ENCODE measurements at places on chromosomes 12 and 14.

- DNase-seq = no peak
Observed at GRCh38 chr14:68733086-68733914, 59.6 kb downstream of the ZFP36L1 start.

DNA sequence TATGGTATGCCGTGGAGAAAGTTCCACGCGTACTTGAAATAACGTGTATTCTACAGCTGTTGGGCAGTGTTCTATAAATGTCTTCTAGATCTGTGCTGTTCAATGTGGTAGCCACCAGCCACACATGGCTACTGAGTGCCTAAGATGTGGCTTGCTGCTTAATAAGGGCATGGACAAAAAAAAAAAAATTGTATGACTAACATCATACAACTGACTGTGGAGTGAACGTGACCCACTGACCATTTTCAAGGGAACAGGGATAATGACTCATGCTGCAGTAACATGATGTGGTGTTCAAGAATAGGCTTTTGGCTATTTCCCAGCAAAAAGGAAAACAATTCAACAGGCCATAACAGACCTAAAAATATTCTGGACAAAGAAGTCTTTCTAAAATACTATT, 13.0 kb downstream of the ATG14 start:
- no peak for DNase-seq

DNA sequence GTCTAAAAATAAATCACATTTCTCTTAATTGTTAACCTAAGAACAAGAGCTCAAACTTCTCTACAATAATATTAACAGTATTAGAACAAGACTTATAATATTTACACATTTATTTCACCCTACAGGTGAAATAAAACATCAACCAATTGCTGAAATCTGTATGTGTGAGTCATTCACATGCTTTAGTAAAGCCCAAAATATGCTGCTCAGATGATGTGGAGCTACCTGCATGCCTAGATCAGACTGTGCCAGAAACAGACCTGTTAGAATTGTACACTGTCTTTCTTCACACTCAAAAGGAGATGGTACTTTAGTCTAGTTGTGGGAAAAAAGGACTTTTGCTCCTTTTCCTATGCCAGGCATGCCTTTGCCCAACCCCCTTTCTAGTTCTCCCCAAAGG, 54.7 kb downstream of the RPS6KA5 start:
- no peak for DNase-seq

GRCh38 chr12:40646456-40646855, 45.8 kb upstream of the CNTN1 start:
- no peak for DNase-seq

DNA sequence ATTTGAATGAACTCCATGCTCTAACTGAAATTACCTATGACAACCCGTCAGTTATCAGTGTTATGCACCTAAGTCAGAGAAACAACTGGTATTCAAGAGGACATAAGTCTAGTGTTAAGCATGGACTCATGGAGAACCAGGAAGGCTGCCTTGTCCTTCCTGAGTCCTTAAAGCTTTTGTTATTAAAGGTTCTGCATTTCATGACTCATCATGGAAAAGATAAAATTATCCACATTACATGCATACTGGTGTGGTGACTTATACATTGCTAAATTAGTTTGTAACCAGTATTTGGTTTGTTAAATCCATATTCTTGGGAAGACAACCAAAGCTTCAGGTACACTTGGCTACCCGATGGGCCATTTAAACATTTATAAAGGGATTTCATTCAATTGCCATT, 6.5 kb upstream of the OR4E1 start:
- DNase-seq = no peak

DNA sequence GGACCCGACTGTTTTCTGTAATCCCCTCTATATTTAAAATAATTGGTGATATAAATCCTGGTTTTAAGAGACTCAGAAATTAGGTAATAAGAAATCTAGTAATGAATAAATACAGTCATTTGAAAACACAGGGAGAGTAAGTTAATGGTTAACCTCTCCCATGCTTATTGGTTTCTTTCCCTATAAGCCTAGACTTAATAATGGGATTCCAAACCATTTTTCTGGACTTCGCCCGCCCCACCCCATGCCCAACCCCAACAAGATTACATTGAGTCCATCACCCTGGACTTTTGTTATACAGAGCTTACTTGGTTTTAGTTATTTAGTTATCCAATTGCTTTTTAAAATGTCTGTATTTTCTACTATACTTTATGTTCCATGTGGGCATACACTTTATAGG, 98.7 kb downstream of the WIF1 start:
- DNase-seq = no peak

DNA sequence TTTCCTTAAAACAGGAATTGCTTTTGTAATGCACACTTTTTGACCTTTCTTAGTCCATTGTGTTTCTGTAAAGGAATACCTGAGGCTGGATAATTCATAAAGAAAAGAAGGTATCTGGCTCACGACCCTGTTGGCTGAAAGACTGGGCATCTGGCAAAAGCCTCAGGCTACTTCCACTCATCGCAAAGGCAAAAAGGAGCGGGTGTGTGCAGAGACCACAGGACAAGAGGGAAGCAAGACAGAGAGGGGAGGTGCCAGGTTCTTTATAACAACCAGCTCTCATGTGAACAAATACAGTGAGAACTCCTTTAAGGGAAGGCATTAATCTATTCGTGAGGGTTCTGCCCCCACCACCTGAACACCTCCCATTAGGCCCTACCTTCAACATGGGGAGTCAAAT, 182.1 kb downstream of the C12orf50 start:
- DNase-seq = peak; percentile 77

DNA sequence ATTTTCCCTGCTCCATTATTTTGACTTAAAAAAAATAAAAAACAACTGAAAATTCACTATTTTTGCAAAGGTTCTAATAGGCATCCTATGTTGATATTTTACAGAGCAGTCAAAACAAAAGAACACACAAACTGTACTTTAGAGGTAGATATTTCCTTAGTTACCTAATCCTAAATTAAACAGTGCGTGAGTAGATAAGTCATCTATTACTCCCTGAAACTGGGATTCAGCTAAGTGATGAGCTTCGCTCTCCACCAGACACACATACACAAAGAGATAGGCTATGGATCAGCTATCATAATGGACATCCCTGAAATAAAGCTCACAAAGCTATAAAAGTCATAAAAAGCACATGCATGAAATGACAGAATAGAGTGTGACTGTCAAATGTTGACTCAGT, 398.7 kb downstream of the SOX5 start:
- peak; percentile 76 for DNase-seq

DNA sequence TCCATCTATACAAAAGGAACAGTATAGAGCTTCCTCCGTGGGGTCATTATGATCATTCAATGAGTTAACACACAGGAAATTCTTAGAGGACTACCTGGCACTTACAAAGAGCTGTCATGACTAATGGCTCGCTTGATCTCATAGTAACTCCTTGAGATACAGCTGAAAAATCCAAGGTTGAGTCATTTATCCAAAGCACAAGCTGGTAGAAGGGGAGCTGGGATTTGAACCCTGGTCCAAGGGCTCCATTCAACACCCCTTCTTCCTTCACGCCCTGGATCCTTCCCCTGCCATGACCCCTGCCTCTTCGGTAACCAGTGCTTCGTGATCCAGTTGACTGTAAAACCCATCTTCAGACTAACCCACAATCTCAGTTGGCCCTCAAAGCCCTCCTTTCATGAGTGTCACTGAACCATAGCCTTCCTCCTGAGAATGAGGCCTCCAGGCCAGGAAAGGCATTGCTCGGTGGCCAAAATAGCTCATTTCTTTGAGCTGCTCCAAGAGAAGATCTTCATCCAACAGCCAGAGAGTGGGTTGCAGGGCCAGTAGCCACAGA, 7.8 kb downstream of the ZFP36L1 start:
- no peak for DNase-seq

DNA sequence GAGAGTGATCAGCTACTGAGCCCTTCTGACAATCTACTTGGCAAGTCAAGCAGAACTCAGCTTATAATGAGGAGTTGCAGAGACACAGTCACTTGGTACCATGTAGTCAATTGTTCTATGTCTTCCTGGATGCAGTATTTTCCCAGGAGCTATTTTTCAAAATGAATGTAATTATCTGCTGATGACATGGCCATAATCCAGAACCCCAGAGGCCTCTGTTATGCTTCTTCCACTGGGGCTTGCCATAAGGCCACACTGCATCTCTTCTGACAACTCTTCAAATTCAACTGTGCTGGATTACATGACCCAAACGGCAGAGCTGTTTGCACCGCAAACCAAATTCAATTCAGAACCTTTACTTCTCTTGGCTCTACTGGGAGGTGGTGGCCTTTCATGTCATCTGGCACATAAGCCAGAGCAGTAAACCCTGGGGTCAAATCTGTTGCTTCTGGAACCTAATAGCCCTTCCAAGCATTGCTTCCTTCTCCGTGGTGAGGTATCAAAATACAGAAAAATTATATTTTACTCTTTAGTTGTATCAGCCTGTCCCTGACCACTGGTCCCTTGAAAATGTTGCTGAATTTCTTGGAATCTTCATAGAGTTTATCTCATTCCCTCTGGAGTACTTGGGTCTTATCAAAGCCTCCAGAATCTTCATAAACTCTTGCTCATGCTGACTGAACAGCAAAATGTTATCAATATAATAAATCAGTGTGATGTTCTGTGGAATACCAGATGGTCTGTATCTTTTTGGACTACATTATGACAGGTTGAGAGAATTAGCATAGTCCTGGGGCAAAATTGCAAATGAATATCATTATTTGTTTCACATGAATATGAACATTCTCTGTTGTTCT, 79.4 kb upstream of the DCN start:
- DNase-seq = no peak

GRCh38 chr14:29799464-29800095, 128.1 kb downstream of the PRKD1 start:
- DNase-seq = peak; percentile 48

GRCh38 chr14:58830121-58830520, 192.4 kb downstream of the DACT1 start:
- DNase-seq = no peak

GRCh38 chr14:21105095-21105494, 4.2 kb downstream of the TMEM253 start:
- no peak for DNase-seq

DNA sequence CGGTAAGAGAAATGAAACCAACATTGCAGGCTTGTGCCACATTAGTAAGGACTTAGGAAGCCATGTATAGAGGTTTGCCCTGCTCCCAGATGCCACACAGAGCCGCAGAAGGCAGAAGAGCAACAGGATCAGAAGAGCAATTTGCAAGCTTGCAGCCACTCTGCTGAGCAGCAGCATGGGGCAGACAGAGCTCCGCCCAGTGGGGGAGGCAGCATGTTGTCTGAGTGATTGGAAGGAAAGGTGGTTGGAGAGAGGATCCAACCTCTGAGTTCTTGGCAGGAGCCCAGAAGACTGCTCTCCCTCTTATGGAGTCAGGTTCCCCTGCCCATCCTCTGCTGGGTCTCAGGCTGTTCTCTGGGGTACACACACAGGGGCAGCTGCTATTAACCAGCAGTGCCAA, 2.3 kb upstream of the KRT6A start:
- DNase-seq = peak; percentile 86

- peak; percentile 89 for DNase-seq
Observed at GRCh38 chr12:72075891-72076557, 137.4 kb downstream of the TPH2 start.

DNA sequence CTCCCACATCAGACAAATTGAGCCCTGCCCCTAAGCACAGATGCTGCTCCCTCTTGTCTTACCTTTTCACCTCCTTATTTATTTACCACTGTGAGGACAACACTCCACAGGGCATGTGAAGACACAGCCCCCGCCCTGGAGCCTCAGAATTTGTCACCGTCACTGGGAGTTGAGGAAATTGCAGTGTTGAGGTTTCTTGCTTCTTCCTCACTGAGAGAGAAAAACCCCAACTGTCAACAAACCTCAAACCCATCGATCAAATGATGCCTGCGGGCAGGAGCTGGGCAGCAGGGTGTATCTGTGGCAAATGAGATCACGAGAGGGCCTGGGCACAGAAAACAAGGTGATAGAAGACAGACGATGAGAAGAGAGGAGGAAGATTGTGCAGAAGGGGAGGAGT, 30.5 kb upstream of the PLEKHG3 start:
- peak; percentile 82 for DNase-seq

DNA sequence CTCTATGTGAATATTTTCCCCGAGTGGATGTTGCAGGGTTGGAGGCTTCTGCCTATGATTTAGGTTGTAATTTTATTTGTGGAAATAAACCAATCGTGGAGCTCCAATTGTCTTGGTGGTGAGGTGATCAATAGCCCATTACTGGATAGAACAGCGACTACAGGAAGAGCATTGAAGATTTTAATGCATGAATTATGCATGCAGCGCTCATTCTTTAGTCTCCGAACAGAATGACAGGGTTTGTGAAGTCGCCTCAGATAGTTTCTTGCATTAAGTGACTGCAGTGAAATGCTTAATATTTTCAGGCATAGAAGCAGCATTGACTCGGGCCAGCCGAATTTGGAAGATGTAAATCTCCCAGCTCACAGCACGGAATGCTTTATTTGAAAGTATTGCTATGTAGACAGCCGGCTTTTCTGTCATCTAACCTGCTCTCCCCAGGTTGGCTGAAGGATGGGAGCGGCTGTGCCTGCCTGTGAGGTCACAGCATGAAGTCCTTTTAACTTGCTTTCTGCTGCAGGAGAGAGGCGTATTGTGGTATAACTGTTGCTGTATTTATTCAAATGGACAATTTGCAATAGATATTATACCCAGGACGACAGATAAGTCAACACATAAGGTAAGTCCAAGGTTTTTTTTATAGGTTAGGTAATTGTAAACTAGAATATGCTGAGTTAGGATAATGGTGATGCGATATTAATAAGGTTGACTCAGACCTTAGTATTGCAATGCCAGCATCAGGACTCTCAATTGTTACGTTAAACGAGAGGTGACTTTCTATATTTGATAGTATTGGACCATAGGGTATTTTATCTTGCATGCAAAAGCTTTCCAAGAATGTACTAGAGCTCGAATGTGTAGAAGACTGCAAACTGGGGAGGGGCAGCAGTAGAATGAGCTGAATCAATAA, 135.7 kb downstream of the CNTN1 start:
- peak; percentile 82 for DNase-seq

DNA sequence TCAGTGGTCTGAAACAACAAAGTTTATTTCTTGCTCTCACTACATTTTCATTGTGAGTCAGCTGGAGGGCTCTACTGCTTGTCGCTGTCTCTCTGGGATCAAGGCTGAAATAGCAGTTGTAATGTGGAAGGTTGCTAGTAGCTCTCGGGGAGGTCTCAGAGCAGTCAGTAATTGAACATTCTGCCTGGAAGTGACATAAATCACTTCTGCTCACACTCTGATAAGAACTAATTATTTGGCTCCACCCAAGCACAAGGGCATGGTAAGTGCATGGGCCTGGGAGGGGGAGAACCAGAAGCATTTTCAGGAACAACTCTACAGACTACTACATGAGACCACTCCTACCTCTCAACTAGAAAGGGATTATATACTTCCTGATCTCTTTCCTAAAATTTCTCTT, 128.2 kb downstream of the TMEM117 start:
- DNase-seq = peak; percentile 88

DNA sequence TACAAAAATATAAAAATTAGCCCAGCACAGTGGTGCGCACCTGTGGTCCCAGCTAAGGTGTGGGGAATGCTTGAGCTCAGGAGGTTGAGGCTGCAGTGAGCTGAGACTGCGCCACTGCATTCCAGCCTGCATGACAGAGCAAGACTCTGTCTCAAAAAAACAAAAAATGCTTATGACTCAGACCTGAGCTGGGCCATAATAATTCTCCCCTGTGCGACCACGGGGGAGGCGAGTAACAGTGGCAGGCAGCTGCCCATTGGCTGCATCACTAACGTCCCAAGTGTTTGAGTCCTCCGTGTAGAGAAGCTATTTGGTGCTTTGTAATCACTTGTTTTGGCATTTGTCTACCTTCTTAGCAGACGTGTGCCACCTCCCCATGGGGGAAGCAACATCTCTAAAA, 24.9 kb downstream of the PSMC1 start:
- DNase-seq = no peak

- no peak for DNase-seq
Observed at GRCh38 chr14:66493750-66494149, 7.6 kb downstream of the CCDC196 start.

All from NCI-H69 (cell line).